Stimulated activated CD4-positive, alpha-beta T cell treated with anti-CD3 and anti-CD28 coated beads, Interleukin-4, amount 100 ng/mL, for 48 hours (primary cell): ENCODE measurements at places on chromosomes 3 and 15.
A peak's percentile ranks its signal among the peaks of the same experiment; 100 is the strongest.

GRCh38 chr15:31442699-31443111 is 116.1 kb downstream of the KLF13 start:
- DNase-seq, result no peak

DNA sequence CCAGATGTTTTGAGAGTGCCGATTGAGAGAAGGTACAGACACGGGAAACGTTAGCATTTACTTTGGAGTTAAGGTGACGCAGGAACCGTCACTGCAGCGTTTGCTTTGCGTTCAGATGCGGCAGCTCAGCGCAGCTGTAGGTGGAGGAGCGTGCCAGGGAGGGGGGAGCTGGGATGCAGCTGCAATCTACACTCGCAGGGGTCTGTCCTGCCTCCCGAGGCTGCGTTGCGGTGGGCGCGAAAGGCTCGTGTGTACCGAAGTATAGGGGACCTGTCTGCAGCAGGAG is 425 bp upstream of the FYTTD1 start:
- DNase-seq, result peak; percentile 45

DNA sequence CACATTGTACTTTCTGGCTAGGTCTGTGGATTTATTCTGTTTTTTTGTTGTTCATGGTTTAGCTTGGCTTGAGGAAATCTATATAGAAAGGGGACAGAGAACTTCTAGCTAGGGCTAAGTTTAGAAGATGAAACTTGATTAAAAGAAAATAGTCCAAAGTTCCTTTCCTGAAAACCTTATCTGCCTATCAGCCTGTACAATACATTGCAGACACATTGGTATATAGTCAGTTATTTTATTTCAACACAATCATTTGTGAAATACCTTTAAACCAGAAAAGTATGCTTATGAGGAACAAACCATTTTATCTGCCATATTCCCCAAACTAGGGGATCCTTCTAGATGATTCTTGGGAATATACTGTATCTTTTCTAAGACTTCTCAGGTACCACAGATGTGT is 147.3 kb upstream of the CGNL1 start:
- no peak for DNase-seq

DNA sequence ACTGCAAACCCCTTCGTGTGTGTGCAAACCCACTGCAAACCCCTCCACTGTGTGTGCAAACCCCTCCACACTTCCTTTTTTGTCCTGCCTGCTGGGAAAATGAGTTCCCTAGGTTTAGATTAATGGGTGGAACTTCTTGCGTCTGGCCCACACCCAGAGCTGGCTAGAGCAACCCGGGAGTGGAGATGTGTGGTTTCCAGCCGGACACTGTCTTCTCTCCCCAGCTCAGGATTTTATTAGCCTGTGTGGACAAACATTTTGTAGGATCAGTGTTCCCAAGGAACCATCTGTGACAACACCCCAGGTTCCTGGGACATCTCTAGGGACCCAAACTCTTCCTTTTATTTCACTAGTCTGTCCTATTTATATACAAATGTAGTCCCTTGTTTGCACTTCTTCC is 9.6 kb upstream of the LRRK1 start:
- DNase-seq, result no peak

DNA sequence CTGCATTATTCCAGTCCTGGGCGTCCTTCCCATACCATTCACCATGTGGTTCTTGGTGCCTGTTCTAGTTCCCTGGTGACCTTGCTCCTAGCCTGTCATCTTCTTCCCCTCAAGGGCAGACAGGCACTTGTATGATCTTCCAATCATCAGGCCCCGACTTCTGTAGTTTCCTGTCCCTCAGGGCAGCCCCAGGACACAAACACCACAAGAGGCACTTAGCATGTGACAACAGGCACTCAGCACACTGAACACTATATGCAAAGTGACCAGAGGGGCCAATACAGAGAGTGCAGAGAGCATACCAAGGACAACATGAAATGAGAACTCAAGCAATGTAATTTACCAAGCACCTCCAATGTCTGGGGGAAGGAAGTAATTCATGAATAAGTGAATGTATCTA is 17.9 kb downstream of the TMEM40 start:
- no peak for DNase-seq

- no peak for DNase-seq
Measured at GRCh38 chr3:39919281-39919680, 109.9 kb downstream of the MYRIP start.

GRCh38 chr3:36707623-36708409 is 56.5 kb downstream of the DCLK3 start:
- DNase-seq, result no peak

- DNase-seq, result peak; percentile 58
Measured at GRCh38 chr3:194633349-194634004, at the start of gene TMEM44. Gene TMEM44, minus strand, starts transcription at chr3:194633419. Its CDS starts 204 bp downstream, at chr3:194633215.

- DNase-seq, result no peak
Measured at GRCh38 chr15:73941044-73941443, 14.8 kb downstream of the LOXL1 start.

DNA sequence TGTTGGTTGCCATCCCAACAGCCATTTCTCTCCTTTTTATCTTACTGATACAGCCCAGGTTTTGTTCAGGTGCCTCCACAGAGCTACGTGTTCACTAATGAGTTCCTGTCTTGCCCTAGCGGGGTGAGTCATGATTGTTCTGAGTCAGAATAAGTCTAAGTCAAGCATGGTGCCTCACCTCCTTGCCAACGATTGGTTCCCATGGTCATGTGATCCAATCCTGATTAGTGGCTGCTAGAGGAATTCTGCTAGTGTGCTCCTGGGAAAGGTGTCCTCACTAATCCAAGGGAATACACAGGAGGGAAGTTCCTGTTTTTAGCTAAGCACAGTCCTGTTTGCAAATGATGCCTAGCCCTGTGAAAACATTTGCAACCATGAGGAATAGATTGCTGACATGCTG is 99.8 kb downstream of the NSUN3 start:
- DNase-seq, result no peak

GRCh38 chr3:122794483-122794778 is 438 bp upstream of the SLC49A4 start:
- no peak for DNase-seq

GRCh38 chr3:13616359-13616758 is 67.4 kb downstream of the FBLN2 start:
- DNase-seq, result no peak

DNA sequence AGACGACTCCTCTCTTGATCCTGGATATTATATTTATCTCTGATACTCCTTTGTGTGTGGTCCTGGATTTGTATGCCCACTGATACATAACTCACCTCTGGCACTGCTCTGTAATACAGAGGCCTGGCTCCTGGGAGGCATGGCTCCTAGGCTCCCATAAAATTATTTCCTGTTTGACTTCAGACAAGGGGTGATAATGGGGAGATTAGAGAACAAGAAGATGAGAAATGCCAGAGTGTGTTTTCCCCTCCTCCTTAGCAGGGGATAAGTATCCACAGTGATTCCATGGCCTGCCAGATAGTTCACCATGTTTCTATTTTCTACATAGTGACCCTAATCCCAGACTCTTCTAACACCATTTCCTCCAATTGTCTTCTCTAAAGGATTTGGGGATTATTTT is 165.7 kb upstream of the PLSCR5 start:
- no peak for DNase-seq

DNA sequence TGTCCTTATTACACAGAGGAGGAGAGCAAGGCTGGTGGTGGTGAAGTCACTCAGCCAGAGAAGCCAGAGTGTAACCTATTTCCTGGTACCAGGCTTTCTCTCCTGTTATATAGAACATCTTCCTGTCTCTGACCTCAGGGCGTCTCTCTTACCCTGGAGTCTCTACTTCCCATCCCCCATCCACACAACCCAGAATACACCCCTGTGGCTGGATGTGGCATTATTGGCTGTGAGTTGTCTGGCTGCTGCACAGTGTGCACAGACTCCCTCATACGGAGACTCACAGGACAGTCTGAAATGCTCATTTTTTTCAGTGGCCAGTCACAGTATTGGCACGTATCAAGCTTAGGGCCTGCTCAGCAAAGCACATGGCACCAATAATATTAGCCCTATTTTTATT is 8.6 kb downstream of the PODXL2 start:
- no peak for DNase-seq

GRCh38 chr3:107589454-107589853 is 66.7 kb downstream of the BBX start:
- no peak for DNase-seq
